Neural progenitor cell (in vitro differentiated cells): ENCODE measurements at places on chromosomes 11 and 22. TPM values are rescaled to one million over a fixed set of nuclear protein-coding genes. Genes with fewer than 3 reads are reported as not detected.

DNA sequence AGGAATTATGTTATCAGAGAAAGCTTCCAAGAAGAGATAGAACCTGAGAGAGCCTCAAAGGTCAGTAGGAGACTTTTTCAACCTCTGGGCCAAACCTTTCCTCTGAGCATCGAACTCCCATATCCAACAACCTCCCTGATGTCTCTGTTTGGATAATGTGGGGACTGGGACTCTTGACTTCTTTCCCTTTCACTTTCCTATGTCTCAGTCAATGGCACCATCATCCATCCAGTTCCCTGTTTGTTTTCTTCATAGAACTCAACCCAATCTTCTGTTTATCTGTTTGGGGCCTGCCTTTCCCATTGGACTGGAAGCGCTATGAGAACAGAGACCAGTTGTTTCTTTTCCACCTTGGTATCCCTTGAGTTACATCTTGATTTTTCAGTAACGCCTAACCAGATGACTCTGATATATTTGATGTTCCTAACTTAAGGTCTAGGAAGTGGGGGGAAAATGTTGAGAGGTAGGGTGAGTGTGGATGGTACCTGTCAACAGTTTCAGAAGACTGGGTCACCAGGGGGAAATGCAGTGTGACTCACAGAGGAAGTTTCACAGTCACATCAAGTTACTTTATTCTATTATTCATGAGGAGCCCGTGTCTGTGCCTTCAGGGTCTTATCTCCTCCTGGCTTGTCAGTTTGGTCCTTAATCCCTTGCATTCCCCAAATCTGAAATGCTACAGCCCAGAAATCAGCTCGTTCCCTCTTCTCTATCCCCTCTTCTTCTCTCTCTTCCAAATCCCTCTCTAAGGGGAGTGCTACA lies 4.5 kb upstream of the KCNE3 start:
- DNase-seq, result no peak

The TMEM191C gene
- total RNA-seq, result 1.5 TPM in 1 of 2 replicates, not detected in the other

The CCT8L2 gene
- total RNA-seq, result not detected in 2 replicates

The PDGFD gene
- 2.9 and 3.7 TPM in 2 replicates for total RNA-seq

- DNase-seq, result no peak
Measured at GRCh38 chr22:20576445-20576816, 69.0 kb downstream of the MED15 start.

DNA sequence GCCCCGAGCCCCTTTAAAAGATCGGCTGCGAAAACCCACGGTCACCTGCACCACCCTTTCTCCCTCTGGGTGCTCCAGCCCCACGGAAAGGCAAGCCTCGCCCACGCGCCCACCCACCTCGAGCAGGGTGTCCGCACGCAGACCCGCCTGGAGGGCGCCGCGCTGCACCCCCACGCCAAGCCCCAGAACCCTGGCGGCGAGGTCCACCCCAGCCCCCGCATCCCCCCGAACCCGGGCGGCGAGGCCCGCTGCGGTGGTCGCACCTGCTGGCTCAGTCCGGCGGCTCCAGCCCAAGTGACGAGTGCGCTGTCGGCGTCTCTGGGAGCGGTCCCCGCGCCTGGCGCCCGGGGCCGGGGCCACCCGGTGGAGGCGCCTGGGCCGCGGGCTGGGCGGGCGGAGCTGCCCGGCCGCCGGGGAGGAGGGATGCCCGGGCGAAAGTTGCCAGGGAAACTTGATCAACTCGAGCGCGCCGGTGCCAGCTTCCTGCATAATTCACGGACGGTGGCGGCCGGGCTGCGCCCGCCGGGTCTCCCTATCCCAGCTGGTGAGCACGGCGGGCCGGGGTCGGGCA lies 1.1 kb downstream of the SHANK2 start:
- peak; percentile 60 for DNase-seq

DNA sequence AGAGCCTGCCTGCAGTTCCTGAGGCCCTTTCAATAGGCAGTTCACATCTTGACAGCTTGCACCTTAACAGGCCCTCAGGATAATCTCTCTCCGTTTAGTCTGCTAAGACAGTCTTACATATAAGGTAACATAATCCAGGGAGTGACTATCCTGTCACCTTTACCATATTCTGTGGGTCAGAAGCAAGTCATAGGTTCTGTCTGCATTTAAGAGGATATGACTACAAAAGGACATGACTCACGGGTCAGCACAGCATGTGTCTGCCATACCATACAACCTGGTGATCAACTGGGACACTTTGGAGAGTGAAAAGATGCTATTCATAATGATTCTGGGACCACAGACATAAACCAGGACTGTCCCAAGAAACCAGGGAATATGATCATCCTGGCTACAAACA lies 611.1 kb downstream of the SOX6 start:
- DNase-seq, result no peak

DNA sequence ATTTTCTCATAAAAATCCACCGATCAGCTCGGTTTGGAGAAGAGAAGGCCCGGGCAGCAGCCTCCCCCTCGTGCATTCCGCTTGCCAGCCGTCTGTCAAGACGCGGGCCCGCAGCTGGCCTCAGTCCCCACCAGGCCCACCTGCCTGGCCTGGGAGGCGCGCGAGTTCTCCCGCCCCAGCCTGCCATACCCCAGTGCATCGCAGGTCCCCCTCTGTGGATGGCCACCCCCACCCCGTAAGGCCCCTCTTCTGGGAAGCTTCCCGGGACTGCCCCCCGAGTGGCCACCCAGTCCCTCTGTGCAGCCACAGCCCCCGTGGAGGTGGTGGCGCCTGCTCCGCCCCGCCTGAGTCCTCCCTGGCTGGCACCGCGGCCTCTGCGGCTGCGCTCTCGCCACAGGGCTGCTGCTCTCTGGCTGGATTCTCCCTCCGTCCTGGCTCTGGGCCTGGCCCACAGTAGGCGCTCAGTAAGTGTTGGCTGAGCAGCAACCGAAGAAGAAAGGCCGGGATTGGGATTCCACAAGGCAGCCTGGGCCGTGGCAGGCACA lies 74.0 kb upstream of the TCF20 start:
- peak; percentile 70 for DNase-seq

GRCh38 chr11:86888164-86889000 lies 66.8 kb downstream of the FZD4 start:
- no peak for DNase-seq

- DNase-seq, result no peak
Measured at GRCh38 chr11:2586087-2586792, 113.6 kb downstream of the KCNQ1OT1 start.

DNA sequence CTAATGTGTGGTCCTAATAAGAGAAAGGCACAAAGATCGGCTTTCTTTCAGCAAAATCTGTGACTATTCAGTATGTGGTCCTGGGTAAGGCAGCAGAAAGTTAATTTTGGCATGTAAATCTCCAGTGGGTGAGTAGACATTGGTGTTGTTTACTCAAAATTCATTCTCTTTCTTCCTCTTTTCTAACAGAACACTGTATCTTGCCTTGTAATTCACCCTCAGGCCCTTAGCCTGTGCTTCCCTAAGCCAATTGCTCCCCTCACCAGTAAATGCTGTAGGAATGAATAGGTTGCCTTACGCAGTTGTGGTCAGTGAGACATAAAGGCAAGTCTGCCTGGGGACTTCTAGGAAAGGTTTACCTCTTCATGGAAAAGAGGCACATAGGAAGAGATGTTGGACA lies 49.9 kb upstream of the PDE3B start:
- DNase-seq, result no peak

The C11orf86 gene
- total RNA-seq, result not detected in 2 replicates

The BCO2 gene
- total RNA-seq, result 0.87 TPM in 1 of 2 replicates, not detected in the other

- DNase-seq, result no peak
Measured at GRCh38 chr11:33668468-33668825, 32.2 kb downstream of the C11orf91 start.

The UPB1 gene
- total RNA-seq, result 0.12 and 0.17 TPM in 2 replicates

The RAG1 gene
- 0.62 and 0.84 TPM in 2 replicates for total RNA-seq

DNA sequence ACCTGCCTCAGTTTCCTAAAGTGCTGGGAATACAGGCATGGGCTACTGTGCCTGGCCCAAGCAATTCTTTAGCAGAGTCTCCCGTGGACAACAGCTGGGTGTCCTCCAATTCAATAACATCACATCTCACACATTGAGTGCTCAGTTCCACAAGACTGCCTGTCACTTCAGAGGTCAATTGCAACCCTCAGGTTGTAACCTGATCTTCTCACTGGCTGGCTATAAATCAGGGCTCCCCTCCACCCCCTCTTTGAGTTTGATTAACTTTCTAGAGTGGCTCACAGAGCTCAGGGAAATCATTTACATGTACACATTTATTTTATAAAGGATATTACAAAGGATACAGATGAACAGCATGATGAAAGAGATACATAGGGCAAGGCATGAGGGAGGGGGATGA lies 68.1 kb downstream of the MCHR1 start:
- DNase-seq, result no peak

The TAGLN gene
- total RNA-seq, result 24.5 and 34.0 TPM in 2 replicates

The FLRT1 gene
- 0.11 and 0.12 TPM in 2 replicates for total RNA-seq

The CLMP gene
- 5.7 and 10.7 TPM in 2 replicates for total RNA-seq

The HEPHL1 gene
- total RNA-seq, result 0.02 TPM in 1 of 2 replicates, not detected in the other

The SAA2 gene
- total RNA-seq, result not detected in 2 replicates

The MRGPRF gene
- total RNA-seq, result 0.56 and 3.5 TPM in 2 replicates

GRCh38 chr22:41504397-41504796 lies 35.5 kb downstream of the ACO2 start:
- no peak for DNase-seq

The TSKU gene
- total RNA-seq, result 7.1 and 22.8 TPM in 2 replicates

The CALCA gene
- not detected in 2 replicates for total RNA-seq
